ENCODE measurements at places on chromosomes 12 and 14.

DNA sequence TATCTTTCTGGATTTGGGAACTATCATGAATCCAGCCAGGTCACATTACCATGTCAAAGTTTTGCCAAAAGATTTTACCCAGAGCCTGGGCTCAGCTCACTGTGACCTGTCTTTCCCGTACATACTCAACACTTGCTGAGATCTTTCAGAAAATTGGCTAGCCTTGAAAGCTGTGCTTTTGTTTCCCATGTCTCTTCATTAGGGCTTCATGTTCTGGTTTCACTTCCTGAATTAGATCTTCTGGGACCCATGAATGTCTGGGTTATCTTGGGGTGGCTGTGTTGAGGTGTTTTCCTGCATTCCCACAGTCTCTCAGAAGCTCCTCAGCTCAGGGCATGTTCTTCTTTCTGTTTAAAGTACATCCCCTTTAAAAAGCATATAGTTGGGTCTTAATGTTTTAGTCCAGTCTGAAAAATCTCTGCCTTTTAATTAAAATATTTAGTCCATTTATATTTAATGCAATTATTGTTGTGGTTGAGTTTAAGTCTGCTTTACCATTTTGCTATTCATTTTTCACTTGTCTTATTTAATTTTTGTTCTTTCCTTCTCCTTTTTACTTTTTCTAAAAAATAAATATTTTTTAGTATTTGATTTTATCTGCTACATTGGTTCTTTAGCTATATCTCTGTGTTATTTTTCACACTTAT, 242.7 kb downstream of the VRK1 start:
- DNase-seq, result no peak

DNA sequence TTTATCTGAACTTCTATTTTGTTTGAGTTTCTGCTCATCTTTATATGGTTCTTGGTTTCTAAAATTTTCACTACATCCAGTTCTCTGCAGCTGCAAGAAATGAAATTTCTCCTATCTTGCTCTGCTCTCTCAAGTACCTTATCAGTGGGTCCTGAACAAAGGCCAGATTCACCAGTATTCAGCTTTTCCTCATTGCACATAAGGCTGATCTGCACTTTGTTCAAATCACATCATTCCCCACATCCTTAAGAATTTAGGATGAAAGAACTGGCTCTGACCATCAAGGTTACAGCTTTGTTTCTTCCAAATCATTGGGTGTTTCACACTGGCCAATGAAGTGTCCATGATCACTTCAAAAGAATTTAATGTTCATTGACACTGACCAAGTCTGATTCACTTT, 211.4 kb downstream of the GRIN2B start:
- DNase-seq, result no peak

DNA sequence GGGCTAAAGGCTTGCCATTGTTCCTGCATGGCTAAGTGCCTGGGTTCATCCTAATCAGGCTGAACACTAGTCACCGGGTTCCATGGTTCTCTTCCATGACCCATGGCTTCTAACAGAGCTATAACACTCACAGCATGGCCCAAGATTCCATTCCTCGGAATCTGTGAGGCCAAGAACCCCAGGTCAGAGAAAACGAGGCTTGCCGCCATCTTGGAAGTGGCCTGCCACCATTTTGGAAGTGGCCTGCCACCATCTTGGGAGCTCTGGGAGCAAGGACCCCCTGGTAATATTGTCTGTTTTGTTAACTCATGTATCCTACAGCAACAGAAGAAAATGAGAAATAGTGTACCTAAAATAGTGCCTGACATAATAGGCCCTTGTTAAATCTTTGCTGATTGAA, 92.7 kb downstream of the ADAMTS20 start:
- no peak for DNase-seq

GRCh38 chr12:20097626-20098025, 270.7 kb upstream of the PDE3A start:
- no peak for DNase-seq

DNA sequence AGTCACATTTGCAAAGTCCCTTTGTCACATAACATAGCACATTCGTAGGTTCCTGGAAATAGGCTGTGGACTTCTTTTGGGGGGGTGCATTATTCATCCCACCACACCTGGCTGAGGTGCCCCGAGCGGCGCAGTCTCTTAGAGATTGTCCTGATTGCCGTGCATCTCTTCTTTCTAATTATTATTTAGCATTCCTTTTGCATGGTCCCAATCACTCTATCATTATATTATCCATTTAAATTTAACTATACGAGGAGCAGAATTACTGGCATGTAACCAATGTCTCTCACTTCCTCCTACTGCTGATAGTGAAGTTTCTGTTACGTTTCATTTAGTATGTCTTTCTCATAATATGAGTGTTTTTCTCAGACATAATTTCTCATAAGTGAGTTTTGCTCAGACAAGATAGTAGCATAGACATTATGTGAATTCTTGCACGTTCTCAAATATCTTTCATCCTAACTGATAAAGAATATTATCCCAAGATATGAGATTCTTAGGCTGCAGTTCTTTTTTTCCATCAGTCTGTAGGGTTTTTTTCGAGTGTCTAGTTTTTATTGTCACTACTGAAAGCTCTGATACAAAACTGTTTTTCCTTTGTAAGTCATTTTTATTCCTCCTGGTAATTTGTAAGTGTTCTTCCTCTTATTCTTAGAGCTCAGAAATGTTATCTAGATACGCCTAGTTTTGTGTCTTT, 444.3 kb downstream of the NELL2 start:
- no peak for DNase-seq

GRCh38 chr12:94602024-94602423, 48.3 kb downstream of the TMCC3 start:
- DNase-seq, result no peak

DNA sequence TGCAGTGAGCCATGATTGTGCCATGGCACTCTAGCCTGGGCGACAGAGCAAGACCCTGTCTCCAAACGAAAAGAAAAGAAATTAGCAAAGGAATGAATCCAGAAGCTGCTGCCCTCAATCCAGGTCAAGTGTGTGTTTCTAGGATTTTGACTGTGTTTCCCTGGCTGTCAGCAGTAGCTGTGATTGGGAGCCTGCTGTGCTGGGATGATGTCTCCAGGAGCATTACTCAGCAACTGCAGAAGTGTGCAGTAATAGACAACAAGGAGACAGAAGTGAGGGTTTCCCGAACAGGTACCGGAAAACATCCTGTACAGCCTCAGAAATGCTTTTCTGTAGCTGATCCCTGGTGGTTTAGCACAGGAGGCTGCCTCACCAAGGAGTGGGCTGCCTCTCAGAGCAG, 492.5 kb downstream of the FUT8 start:
- no peak for DNase-seq

DNA sequence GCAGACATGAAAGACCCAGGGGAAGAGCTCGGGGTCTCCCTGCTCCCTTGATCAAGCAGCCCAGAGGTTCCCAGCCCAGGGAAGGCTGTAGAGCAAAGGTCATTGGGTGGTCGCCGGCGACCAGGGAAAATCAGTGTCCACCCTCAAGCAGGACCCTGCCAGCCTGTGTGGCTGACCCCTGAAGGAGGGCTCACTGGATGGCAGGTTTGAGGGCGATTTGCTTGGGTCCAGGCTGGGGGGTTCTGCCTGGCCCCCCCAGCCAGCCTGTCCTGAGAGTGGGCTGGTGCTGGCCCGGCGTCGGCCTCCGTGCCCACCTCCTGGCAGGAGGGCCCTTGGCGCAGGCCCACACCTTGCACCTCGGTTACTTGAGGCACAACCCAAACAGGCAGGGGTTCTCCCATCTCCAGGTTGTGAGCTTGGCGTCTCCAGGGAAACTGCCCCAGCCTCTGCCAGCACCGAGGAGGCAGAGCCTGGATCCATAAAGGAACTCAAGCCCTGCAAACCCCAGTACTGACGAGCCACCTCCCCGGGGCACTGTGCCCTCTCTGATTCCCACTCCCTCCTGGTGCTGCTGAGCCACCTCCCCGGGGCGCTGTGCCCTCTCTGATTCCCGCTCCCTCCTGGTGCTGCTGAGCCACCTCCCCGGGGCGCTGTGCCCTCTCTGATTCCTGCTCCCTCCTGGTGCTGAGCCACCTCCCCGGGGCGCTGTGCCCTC, 329.0 kb upstream of the SFSWAP start:
- no peak for DNase-seq

Measured in Right ventricle myocardium inferior (tissue), 1 donor.